ENCODE measurements at places on chromosomes 3 and 15.

GRCh38 chr3:189204167-189204866, 32.5 kb downstream of the TPRG1 start:
- no peak for DNase-seq

GRCh38 chr3:112604536-112604935, 36.4 kb downstream of the CCDC80 start:
- DNase-seq: no peak

GRCh38 chr3:109384164-109384563, 46.8 kb upstream of the DPPA4 start:
- DNase-seq: no peak

DNA sequence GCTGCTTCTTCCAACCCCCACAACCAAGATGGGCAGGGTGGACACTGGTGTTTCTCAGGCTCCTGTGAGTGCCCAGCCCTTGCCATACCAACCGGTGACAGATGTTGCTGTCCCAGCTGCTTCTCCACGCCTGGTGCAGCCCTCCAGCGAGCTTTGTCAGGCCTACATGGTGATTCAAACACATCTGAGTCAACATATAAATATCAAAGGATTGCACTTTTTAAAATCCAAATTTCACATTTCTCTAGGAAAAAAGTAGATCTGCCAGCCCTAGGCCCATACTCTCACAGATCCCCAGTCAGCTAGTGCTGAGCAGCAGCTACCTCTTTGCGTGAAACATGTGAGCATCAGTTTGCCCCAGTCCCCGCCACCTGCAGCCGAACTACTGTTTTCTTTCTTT, 52.7 kb downstream of the RPN1 start:
- DNase-seq: no peak

GRCh38 chr15:58627046-58627445, 122.5 kb downstream of the ADAM10 start:
- no peak for DNase-seq

DNA sequence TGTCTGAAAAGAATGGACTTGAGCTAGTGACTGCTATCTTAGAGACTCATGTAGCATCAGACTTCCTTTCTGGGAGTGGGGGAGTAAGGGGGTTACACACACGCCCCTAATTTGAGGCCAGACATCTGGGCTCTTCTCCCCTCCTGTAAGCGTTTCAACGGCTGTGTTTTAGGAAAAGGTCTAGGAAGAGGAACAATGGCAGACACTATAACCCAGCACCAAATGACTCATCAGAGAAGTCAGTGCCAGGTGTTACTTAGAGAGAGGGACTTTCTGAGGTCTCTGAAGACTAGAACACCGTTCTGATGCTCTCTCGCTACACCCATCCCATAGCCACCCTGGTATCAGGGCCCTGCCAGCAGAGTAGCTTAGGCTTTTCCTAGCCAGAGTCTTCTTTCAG, 65.5 kb downstream of the SSUH2 start:
- no peak for DNase-seq
